CD4-positive, alpha-beta T cell treated with Interleukin-6 at 100 ng/mL for 8 hours (primary cell): ENCODE measurements at places on chromosomes 5 and 9.

- no peak for DNase-seq
Measured at GRCh38 chr5:174044466-174045254, 846 bp upstream of the NSG2 start.

- DNase-seq: no peak
Measured at GRCh38 chr5:179162351-179163235, 102.4 kb downstream of the ZNF354C start.

- DNase-seq: no peak
Measured at GRCh38 chr9:115349542-115349941, 231.6 kb upstream of the TNC start.

DNA sequence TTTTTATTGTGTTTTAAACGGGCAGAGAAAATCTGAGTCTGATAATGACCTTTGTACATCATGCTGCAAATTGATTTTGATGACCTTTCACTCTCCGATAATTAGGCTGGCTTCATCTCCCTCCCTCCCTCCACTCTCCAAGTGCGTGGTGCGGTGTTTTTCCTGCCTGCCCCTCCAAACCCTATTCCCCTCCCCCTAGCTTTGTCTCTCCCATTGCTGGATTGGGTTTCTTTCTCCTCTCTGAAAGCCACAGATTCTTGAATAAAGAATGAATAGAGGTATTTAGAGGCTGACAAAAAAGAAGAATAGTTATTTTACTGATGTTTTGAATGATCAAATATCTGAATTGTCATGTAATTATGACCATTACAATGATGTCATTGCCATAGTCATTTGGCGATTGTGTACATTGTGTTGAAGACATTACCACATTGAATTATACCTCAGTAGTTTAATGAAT lies 571.1 kb upstream of the ZNF608 start:
- DNase-seq: no peak

- DNase-seq: peak; percentile 86
Measured at GRCh38 chr5:177403792-177404640, 3.6 kb upstream of the PFN3 start.

GRCh38 chr5:56650386-56650785 lies 165.0 kb upstream of the MAP3K1 start:
- DNase-seq: no peak

GRCh38 chr9:78354324-78354973 lies 57.5 kb downstream of the PSAT1 start:
- no peak for DNase-seq
